ENCODE measurements at places on chromosomes 6 and 20.

DNA sequence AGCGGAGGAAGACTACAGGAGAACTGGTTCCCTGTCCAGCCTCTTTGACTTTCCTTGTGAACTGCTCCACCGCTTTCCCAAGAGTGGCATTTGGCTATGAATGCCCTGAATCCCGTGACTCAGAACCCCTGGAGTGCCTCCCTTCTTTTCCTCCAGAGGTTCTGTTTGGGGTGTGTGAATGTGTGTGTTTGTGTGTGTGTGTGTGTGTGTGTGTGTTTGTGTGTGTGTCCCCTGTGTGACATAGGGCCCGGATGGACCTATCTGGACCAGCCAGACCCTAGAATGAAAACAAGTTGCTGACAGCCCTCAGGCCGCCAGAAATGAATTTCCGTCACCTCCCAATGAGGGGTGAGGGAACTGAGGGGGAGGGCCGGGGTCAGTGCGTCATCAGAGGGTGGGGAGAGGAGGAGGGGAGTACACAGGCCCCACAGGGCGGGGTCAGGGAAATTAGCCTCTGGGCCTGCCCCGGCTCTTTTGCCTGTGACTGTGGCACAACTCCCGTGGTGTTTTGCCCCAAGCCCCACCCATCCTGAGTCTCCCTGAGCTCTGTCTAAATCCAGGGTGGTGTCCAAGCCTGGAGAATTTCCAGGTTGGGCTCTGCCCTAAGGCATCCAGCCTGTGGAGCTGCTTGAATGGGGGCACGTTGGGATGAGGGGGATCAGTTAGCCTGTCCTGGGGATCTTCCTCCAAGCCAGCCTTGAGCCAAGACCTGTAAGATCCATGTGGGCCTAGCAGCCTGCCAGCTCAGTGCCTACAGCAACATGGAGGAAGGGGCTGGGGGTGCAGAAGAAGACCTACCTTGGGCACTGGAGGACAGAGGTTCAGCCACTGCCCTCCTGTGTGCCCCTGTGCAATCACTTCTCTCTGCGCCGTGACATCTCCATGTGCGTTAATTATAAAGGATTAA lies 15.2 kb upstream of the MRPS18A start:
- DNase-seq: peak; percentile 60

GRCh38 chr20:42635699-42636411 lies 553.9 kb downstream of the PTPRT start:
- DNase-seq: no peak

GRCh38 chr6:115899730-115900282 lies 160.9 kb downstream of the FRK start:
- DNase-seq: no peak

- DNase-seq: no peak
Observed at GRCh38 chr6:152416652-152417051, 220.5 kb downstream of the SYNE1 start.

DNA sequence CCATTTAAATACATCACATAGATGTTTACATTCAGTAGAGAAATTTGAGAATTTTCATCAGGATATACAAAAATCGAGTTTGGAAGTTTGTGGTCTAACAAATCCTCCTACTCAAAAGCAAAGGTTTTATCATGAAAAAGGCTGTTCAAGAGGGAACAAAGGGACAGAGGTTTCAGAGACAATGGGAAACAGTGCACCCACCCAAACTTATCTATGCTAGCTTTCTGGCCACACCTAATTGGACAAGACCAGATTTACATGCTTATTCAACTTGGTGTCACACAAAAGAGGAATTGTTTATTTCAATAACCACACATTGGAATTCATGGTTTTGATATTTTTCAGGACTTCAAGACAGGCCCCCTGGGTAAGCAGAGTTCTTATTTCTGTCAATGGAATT lies 28.4 kb upstream of the RSPO3 start:
- no peak for DNase-seq

DNA sequence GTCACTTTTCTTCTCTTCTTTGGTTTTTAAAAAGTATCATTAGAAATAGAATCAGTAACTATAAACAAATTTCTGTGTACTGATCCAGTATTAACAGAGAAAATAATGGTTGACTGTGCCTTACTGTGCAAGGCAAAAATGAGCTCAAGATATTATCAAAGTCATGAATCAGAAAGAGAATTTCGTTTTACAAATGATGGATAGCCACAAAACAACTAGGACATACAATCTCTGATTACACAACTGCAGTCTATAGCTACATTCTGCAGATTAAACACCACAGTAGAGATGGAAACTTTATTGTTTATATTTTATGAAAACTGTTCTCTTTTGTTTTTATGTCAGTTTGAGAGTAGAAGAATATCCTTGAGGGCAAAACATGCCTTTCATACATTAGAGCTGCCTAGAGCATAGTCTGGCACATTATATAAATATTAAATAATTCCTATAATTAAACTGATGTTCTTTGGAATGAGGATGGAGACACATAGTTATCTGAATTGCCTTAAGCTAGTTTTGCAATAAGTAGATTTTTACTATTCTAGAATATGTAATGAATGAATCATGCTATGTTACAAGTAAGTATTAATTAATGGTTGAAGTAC lies 333.1 kb downstream of the LAMA2 start:
- no peak for DNase-seq

DNA sequence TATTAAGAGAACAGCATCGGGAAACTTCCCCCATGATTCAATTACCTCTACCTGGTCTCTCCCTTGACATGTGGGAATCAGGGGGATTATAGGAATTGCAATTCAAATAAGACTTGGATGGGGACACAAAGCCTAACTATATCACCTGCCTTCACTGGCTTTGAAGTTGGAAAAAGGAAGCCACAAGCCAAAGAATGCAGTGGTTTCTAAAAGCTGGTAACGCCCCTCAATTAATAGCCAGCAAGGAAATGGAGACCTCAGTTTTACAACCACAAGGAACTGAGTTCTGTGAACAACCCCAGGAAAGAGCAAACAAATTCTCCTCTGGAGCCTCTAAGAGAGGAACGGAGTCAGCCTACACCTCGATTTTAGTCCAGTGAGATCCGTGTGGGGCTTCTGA lies 244.1 kb downstream of the TFAP2A start:
- DNase-seq: no peak

GRCh38 chr6:79610306-79611009 lies 20.7 kb upstream of the SH3BGRL2 start:
- no peak for DNase-seq

GRCh38 chr6:129009851-129010250 lies 126.9 kb downstream of the LAMA2 start:
- no peak for DNase-seq

DNA sequence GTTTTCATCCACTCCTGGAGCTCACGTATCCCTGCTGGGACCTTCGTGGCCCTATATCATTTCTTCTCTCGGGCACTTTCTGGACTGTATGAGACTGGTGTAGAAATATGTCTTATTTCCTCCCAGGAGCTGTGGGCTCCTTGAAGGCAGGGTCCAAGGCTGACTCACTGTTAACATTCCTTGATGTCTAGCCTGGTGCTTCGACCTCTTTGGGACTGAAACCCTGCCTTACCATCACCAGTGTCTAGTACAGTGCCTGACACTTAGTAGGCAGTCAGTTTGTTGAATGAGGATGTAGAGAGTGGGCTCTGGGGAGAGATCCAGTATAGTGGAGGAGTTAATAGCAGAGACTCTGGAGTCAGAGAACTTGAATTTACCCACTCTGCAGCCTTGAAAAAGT lies 23.6 kb downstream of the POFUT1 start:
- no peak for DNase-seq

DNA sequence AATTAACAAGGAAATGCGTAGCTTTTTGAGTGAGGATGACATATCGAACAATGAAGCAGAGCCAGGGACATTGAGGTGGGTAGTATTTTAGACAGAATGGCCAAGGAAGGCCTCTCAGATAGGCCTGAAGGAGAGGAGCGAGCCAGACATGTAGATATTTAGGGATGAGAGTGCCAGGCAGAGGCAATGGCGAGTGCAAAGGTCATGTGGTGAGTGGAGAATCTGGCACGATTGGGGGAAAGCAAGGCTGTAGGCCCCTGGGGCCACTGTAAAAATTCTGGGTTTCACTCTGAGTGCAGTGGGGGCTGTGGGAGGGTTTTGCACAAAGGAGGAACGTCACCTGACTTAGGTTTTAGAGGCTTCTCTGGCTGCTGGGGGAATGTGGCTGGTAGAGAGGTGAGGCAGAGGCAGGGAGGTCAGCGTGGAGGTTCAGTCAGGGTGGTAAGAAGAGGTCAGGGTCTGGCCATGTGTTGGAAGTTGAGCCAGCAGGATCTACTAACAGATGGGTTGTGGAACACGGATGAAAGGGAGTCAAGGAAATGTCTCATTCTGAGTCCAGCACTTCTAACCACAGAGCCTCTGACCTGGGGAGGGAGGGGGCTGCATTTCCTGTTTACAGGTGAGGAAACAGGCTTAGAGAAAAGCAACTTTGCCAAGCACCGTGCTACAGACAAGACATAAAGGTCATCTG lies 11.3 kb downstream of the SIRPA start:
- DNase-seq: no peak

DNA sequence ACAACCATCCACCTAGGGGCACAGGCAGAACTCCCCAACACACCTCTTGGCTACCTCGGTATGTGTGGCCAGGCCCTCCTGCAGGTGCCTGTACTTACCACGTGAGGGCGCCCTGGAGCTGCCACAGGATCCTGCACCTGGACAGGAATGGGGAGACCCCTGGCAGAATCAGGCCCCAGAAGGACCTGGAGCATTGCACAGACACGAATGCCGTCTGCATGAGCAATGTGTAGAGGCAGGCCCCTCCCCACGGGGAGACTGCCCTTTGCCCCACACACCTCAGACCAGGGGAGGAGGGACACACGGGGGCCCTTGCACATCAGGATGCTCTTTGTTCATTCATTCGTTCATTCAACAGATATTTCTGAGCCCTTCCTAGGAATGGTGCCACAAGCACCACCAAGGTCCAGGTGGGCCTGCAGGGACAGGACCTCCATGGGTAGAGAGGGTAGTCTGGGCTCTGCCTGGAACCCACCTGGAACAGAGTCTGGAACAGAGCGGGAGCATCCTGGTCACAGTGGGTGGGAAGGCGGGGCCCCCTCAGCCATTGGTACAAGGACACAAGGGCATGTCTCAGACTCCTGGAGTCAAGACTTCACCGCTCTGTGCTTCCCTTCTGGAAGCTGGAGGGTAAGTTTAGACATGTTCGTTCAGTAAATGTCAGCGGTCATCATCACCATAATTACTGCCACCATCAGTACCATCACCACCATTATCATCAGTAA lies 32.3 kb downstream of the YTHDF1 start:
- DNase-seq: no peak

DNA sequence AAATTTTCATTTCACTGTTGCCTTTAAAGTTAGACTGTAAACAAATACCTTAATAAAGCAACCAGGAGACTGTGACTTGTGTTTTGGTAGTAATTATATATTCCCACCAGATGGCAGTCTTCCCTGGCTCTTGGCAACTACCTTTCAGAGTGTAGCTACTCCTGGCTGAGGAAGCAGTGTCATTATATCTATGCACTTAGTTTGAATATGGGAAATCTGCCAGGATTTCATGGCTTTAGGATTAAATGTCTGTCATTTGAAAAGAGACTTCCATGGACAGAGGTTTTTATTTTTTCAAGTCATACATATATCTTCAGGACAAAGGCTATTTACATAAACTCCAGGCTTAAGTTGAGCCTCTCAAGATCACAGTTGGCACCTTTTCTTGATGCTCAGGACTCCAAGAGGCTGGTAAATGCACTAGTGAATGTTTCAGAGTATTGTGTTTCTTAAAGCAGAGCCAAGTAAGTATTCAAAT lies 160.1 kb downstream of the C6orf58 start:
- DNase-seq: peak; percentile 39

DNA sequence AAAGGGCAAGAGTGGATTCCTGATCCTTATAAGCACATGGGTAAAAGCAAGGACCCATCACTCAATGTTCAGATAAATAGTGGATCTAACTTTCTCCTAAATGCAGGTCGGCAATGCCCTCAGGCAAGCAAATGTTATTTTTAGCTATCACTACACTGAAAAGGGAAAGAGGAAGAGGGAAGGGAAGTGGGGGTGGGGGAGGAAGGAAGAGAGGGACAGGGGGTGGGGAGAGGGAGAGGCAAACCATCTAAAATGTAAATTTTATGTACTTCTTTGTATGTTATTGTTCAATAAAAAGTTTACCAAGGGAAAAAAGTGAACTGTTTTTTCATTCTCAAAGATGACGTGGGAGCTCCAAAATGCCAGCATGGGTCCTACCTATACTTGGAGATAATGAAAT lies 44.2 kb downstream of the CHD6 start:
- DNase-seq: no peak

GRCh38 chr20:34536798-34537394 lies 20.7 kb downstream of the DYNLRB1 start:
- DNase-seq: no peak

DNA sequence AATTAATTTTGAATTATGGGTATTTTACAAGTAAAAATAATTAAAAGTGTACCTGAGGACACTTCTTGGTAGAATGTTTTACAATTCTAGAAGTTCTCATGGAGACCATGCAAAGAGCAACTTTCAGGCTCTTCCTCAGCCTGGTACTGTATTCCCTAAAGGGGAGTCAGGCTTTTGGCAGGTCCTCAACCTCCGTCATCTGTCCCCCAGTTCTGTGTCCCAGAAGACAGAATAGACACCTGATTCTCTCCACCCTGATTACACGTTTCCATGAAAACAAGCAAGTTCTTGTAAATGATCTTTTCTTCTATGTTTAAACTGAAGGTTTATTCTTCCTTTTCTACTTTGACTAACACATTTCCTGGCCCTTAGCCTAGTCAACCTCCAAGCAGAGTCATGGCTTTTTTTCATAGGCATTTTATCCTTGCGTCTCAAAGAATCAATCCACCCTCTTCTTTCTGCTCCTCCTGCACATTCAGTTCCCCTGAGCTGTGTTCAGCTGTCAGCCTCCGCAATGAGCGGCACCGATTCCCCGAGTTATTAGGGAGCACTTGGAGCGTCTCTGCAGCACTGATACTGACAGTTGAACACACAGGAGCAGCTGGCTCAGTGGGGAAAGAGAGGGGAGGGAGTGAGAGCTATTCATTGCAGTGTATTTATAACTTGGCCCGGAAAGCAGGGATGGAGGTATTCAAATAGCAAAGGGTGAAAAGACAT lies 1082.4 kb upstream of the MAP3K7 start:
- DNase-seq: no peak

DNA sequence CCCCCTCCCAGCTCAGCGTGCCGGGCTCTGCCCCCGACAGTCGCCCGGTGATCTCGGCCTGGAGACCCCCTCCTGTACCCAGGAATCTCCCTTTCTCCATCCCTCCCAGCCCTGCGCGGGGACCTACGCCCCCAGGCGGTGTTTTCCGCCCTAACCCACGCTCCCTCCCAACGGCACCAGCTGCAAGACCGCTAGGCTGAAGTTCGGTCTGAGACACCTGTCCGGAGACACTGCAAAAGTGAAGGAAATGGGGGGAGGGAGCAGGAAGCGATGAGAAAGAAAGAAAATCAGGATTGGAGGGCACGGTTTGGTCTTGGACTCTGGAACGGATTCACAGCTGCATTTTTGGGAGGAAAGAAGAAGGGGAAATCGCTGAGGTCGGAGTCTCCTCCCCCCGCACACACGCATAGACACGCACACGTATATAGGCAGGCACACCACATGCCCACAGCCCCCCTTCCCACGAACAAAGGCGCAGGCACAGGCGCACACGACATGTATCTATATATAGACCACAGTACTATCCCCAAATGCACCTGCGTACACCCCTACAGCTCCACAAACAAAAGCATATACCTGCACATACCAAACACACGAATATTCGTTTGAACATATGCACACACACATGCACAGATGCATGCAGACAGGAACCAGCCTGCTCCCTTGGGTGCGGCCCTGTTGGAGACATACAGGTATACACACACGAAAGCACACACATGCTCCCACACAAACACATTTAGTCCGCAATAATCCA lies 1.0 kb downstream of the SLC32A1 start:
- no peak for DNase-seq

All from pulmonary artery endothelial cell (primary cell).